Astrocyte of the cerebellum (primary cell): ENCODE measurements at places on chromosomes 4 and X.
A peak's percentile ranks its signal among the peaks of the same experiment; 100 is the strongest.

DNA sequence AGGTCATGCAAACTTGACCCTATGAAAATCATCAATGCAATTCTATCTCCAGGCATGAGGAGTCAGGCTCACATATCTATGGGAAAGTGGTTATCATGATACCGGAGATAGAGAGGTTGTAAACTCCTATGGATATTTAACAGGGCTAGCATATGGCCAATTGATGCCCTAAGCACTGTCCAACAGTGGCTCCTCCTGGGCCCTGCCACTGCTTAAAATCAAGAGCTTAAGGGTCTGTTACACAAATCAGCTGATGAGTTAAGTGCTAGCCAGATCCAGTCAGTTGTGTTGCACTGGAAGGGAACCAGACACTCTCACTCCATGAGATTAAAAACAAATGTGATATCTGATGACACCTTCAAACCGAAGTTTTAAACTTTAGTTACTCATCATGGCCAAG lies 337.6 kb downstream of the STIM2 start:
- DNase-seq: no peak

- DNase-seq: no peak
Observed at GRCh38 chr4:137370679-137371078, 161.6 kb downstream of the PCDH18 start.

GRCh38 chr4:140529434-140529833 lies 5.5 kb downstream of the ELMOD2 start:
- DNase-seq: no peak

DNA sequence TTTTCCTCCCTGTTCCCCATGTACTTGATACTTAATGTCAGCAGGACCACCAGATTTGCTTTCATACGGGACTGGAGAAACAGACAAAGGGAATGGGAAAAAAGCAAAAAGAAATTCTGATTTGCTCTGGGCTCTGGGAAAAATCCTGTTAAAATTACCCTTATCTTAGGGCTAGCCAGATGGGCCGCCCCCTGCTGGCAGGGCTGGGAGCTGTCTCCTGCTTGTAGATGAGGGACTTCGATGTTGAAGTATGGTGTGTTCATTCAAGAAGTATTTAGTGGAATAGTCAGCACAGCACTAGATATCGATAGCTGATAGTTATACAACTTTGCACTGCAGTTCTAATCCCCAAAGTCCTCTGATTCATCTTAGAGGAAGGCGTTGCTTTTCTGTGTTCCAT lies 45.8 kb downstream of the BCORL1 start:
- no peak for DNase-seq

DNA sequence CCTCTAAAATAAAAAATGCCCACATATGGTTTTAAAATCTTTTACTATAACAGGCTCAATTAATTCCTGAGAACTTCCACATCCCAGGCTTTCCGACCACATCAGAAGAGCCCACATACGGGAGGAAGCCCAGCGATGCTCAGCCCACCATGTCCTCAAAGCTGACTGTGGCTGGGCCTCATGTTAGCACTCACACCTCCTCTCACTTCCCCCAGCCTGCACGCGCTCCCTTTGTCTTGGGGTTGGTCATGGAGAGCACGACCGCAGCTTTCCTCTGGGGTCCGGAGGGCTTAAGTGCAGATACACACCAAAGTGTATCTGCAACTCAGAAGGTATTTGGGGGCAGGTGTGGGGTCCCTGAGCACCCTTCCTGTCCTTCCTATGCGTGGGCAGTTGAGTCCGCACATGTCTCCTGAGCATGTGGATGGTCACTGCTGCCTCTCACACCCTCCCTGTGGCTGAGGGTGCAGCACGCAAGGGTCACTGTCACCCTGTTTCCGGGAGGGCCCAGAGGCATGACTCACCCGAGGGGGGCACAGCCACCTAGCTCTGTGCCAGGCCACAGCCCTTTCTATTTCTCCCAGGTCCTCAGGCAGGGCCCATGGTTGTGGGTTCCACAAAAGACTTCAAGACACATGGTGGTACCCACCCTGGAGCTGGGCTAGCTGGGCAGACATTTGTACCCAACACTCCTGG lies 21.2 kb downstream of the WDR1 start:
- DNase-seq: no peak

- no peak for DNase-seq
Observed at GRCh38 chr4:24521544-24521943, 62.8 kb downstream of the DHX15 start.

- DNase-seq: no peak
Observed at GRCh38 chrX:153782871-153783270, 2.0 kb downstream of the SRPK3 start.

GRCh38 chr4:3638080-3638795 lies 106.0 kb upstream of the LRPAP1 start:
- DNase-seq: no peak

GRCh38 chr4:123776267-123776666 lies 379.7 kb downstream of the SPRY1 start:
- no peak for DNase-seq

- DNase-seq: no peak
Observed at GRCh38 chrX:115311139-115311538, 21.6 kb downstream of the LUZP4 start.

- DNase-seq: no peak
Observed at GRCh38 chr4:112288455-112288854, 2.8 kb upstream of the TIFA start.

DNA sequence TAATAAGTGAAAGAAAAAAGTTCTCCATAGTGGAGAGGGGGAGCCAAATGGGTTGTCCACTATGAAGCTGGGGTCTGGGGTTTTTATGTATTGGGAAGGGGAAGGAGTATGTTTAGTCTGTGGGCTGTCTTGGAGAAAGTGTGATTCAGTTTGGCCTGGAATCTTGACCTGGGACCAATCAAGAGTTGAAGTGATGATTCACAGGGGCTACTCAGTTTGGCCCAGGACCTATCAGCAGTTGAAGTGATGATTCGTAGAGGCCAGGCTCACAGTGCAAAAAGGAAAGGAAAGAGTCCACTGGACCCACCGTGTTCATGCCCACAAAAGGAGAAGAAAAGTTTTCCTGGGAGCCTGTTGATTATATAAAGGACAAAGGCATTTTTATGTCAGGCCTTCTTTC lies 47.3 kb upstream of the RAB9B start:
- no peak for DNase-seq

DNA sequence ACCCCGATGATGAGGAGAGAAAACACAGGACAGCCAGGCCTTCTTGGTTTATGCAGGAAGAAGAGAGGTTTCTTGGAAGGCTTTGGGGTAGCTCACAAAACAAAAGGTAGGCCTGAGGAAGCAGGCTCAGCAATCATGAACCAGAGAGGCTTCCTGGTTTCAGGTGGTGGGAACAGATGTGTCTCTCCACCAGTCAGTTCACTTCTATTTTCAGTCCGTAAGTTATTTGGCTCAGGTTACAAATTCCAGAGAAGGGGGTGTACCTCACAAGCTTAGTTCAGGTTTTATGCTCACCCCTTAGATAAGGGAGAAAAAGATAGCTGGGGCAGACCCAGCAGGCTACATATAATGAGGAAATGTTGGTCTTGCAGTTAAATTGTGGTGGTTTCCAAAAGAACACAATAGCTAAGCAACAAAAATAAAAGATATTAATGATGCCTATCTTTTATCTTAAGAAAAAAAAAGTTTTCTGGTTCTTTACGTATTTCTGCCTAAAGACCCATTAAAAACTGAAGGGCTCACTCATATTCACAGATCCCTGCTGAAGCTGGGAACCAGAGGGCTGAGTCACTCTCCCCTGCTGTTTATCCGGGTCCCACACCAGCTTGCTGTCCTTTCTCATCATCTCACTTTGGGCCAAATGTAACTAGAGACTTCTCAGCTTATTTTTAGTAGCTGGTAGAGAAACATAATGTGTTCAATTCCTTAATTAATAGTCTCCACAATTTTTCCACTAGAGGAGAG lies 177.0 kb downstream of the CAMK2D start:
- peak; percentile 86 for DNase-seq

DNA sequence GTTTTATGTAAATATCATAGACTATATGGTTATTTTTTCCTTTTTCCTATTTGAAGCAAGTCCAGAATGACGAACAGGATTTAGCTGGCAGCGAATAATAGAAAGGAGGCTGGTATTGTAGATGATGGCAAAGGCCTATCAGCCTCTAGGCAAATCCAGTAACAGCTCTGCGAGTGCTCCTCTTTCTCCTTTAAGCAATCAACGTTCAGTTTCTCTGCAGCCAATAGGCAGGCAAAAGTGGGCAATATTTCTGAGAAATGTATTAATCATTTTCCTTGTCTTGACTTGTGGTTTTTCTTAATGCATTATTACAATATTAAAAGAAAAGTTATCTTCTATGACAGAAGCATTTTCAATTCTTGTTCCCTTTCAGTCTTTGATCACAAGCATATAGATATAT lies 183.3 kb downstream of the SH3KBP1 start:
- DNase-seq: no peak

DNA sequence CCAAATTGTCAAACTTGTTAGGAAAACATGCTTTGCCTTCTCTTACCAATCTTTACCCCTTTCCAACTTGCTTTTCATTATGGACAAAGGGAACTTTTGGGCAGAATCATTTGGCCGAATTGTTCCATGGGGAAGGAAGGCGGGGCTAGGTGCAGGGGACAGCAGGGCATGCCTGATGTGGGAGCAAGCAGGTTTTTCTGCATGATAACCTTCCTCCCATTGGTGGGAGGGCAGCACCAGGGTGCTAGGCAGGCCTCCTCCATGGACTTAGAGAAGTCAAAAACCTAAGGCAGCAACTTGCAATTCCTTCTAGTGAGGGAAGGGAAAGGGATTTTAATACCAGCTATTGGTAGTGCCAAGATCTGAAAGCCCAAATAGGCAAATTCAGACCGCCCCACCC lies 260.5 kb downstream of the MAPK10 start:
- no peak for DNase-seq

- DNase-seq: no peak
Observed at GRCh38 chrX:136780241-136780640, 491 bp downstream of the ARHGEF6 start.

DNA sequence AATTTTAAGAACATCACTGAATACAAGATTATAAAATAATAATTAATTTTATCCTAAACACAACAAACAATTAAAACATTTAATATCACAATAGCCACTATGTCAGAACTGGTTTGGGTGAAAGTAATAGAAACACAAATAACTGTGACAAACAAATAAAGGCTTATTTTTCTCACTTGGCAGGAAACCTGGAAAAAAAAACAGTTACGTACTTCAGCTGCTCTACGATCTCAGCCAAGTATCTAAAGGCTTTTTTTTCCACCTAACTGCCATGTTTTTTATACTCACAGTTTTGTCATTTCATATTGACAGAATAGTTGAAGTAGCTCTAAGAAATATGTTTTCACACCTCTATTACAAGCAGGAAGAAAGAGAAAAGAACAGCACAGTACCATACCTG lies 284.8 kb upstream of the INTU start:
- no peak for DNase-seq

DNA sequence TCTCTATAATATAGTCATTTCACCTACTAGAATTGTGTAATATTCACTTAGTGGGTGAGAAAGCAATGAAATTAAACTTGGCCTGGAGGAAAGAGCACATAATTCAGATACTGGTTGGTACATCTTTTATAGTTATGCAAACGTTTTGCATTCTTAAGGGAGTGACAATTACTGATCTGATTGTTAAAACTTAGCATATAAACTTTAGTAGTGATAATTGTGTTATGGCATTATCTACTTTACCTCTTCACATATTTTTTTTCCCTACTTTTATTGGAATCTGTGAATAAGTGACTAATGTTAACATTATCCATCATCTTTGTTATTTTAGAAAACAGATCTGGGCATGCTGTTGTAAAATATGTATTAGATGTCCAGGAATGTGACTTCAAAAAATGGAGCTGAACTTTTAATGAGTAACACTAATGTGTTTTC lies 217.4 kb upstream of the GIMD1 start:
- no peak for DNase-seq

- no peak for DNase-seq
Observed at GRCh38 chr4:65467068-65467680, 203.1 kb downstream of the EPHA5 start.

GRCh38 chrX:12771445-12772069 lies 19.7 kb upstream of the PRPS2 start:
- no peak for DNase-seq

GRCh38 chrX:40474645-40475044 lies 106.1 kb upstream of the ATP6AP2 start:
- DNase-seq: no peak

DNA sequence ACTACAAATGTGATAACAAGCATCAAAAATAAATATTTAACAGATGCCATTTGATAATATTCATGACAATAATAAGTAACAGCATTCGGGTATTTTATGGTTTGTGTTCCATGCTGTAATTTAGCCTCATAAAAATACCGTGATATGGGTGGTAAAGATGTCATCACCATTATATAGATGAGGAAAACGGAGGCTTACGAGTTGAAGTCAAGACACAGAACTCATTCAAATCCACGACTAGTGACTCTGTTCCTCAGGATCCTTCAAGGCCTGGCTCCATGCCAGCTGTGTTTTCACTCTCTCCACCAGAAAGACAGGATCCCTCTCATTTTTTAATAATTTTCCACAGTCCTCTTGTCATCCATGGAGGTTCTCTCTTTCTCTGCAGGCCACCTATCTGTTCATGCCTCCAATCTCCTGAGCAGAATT lies 94.5 kb downstream of the APBB2 start:
- no peak for DNase-seq

DNA sequence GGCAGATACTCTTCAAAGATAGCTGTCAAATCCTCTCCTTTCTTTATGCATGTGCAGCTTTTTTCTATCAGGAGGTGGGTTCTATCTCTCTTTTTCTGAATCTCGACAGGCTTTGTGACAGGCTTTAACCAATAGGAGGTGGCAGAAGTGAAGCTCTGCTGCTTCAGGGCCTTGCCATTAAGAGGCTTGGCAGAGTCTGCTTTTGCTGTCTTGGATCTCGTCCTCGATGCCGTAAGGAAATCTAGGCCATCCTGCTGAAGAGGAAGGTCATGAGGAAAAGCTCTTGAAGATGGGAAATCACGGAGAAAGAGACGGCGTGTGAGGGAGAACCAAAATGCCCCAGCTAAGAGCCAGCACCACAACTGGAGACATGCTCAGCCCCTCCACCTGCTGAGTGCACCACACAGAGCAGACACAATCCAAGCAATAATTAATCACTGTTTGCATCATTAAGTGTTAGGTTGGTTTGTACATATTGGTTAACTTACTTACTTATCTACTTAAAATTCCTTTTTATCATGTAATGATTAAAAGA lies 92.2 kb downstream of the DDIT4L start:
- no peak for DNase-seq

DNA sequence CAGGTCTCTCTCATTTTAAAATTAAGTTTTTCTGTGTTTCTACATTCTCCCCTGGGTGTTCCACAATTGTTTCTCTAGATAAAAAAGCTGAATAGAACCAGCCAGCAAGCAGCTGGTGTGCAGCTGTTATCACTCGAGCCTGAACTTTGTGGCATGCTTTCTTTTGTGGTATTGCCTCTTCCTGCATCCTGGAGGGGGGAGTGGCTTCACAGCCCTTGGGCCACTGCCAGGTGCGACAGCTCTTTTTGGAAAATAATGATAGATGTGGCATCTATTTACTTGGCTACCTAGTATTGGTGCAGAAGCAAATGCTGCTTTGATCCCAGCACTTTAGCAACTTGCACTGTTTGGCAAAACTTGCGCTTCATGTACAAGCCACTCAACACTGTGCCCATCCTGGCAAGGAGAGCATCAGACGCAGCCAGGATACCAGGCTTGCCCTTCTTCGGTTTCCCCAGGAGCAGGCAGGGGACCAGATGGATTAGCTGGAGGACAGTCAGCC lies 69.4 kb downstream of the HMGB2 start:
- no peak for DNase-seq
